ENCODE measurements at places on chromosomes 12 and 14.

- DNase-seq: no peak
Measured at GRCh38 chr14:90743425-90743824, 72.8 kb downstream of the TTC7B start.

GRCh38 chr12:76714415-76714814, 49.5 kb upstream of the ZDHHC17 start:
- DNase-seq: no peak

- no peak for DNase-seq
Measured at GRCh38 chr14:45065540-45065939, 18.4 kb upstream of the PRPF39 start.

- DNase-seq: peak; percentile 80
Measured at GRCh38 chr12:22334410-22335100, at the start of gene ST8SIA1. TSS of gene ST8SIA1 (minus strand) at chr12:22334707. CDS start at chr12:22334232, 475 bp downstream.

GRCh38 chr12:76878099-76878898, 520 bp downstream of the CSRP2 start:
- no peak for DNase-seq

GRCh38 chr14:70803321-70804310, 5.7 kb downstream of the MAP3K9 start:
- no peak for DNase-seq

GRCh38 chr12:46261646-46262045, 7.2 kb downstream of the SLC38A1 start:
- peak; percentile 46 for DNase-seq

DNA sequence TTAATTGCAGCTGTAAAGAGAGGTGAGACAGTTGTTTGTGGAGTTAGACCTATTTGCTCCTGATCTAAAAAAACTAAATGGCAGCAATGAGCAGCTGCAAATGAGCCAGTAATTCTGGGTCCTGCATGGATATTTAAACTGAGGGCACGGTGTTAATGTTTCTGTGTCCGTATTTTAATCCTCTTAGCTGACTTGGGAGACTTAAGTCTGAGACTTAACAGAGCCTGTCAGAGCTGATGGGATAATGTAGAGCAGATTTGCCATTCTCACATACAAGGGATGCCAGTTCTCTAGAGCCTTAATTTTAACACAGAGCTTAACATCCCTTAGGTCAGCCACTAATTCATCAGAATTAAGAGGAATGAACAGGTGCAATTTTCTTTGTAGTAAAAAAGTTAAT, 178.6 kb upstream of the PDE3A start:
- DNase-seq: no peak

All from T47D (cell line).